ENCODE measurements at places on chromosomes 5 and 9. TPM values are rescaled to one million over a fixed set of nuclear protein-coding genes. Genes with fewer than 3 reads are reported as not detected.

CDKN2B-AS1 gene
- 0.42 TPM for total RNA-seq

IL4 gene
- total RNA-seq: 20.5 TPM

LECT2 gene
- total RNA-seq: not detected

LAMC3 gene
- total RNA-seq: 0.07 TPM

TRPM3 gene
- total RNA-seq: not detected

CDH9 gene
- total RNA-seq: not detected

NMUR2 gene
- not detected for total RNA-seq

SPATA31A3 gene
- total RNA-seq: not detected

CSF1R gene
- not detected for total RNA-seq

PCDHB8 gene
- total RNA-seq: not detected

TMEM252 gene
- total RNA-seq: not detected

INSL4 gene
- not detected for total RNA-seq

RETREG1 gene
- 21.5 TPM for total RNA-seq

CDH10 gene
- total RNA-seq: not detected

ISCA1 gene
- 30.1 TPM for total RNA-seq

LHX3 gene
- total RNA-seq: not detected

LRRC26 gene
- total RNA-seq: not detected

PTGDS gene
- total RNA-seq: not detected

DIPK1B gene
- total RNA-seq: 1.5 TPM

ROR2 gene
- total RNA-seq: 0.43 TPM

CHSY3 gene
- total RNA-seq: not detected

LCN1 gene
- not detected for total RNA-seq

BAAT gene
- 0.07 TPM for total RNA-seq

KCNV2 gene
- not detected for total RNA-seq

SLC26A2 gene
- 9.0 TPM for total RNA-seq

CTXN3 gene
- total RNA-seq: not detected

PCDHGA8 gene
- total RNA-seq: 0.09 TPM

PCA3 gene
- total RNA-seq: not detected

PRDM9 gene
- not detected for total RNA-seq

RAB14 gene
- total RNA-seq: 61.4 TPM

PTGES gene
- 0.09 TPM for total RNA-seq

ELAVL2 gene
- not detected for total RNA-seq

INSYN2B gene
- total RNA-seq: not detected

TMOD1 gene
- 0.91 TPM for total RNA-seq

DNM1 gene
- total RNA-seq: 1.5 TPM

PROB1 gene
- 9.2 TPM for total RNA-seq

BOD1 gene
- 32.6 TPM for total RNA-seq

SPINK6 gene
- total RNA-seq: not detected

SUSD3 gene
- total RNA-seq: 40.9 TPM

STKLD1 gene
- 0.33 TPM for total RNA-seq

IQGAP2 gene
- total RNA-seq: 37.3 TPM

SLC36A2 gene
- total RNA-seq: not detected

NR6A1 gene
- 2.3 TPM for total RNA-seq

KLHL3 gene
- 2.2 TPM for total RNA-seq

CCDC171 gene
- total RNA-seq: 1.6 TPM

NME5 gene
- not detected for total RNA-seq

TSSK1B gene
- total RNA-seq: not detected

PCDHB3 gene
- not detected for total RNA-seq

TLX3 gene
- total RNA-seq: not detected

CNTNAP3B gene
- total RNA-seq: not detected

TMC1 gene
- total RNA-seq: not detected

TNFSF15 gene
- 1.5 TPM for total RNA-seq

MEIKIN gene
- total RNA-seq: not detected

PPP2R2B gene
- total RNA-seq: 0.12 TPM

Data from activated CD4-positive, alpha-beta T cell treated with anti-CD3 and anti-CD28 coated beads, Interleukin-2, amount 10 ng/mL, durations not matched to agents 24 days and 14 days (primary cell).